ENCODE measurements at places on chromosomes 11 and 22.

GRCh38 chr11:115652094-115652493 lies 147.9 kb upstream of the CADM1 start:
- DNase-seq: no peak

GRCh38 chr11:120410622-120411380 lies 74.6 kb downstream of the ARHGEF12 start:
- DNase-seq: no peak

- no peak for DNase-seq
Measured at GRCh38 chr11:122715548-122716440, 60.3 kb downstream of the UBASH3B start.

GRCh38 chr11:7905961-7906429 lies 25.1 kb downstream of the OR10A6 start:
- no peak for DNase-seq

DNA sequence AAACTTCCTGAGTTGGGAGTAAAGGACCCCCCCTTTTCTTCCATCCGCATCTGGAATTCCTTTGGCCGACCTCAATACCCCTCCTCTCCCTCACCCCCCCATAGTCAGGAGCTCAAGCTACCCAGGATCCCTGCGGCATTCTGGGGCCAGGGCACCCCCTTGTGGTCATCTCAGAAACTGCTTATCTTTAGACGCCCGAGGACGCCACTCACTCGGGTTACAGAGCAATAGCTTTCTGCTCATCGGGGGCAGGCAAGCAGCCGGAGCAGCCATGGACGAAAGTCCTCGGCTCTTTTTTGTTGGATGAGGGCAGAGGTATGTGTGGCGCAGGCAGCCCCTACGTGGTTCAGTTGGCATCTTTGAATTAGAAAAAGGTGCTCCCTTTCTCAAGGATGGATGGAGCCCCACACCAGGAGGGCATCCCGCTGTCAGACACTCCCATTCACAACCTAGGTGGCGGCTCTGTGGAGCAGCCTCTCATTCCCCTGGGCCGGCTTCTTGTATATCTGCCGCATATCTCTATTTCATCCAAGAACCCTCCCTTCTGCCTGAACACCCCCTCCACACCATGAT lies 2.3 kb downstream of the C1QTNF5 start:
- DNase-seq: peak; percentile 79

DNA sequence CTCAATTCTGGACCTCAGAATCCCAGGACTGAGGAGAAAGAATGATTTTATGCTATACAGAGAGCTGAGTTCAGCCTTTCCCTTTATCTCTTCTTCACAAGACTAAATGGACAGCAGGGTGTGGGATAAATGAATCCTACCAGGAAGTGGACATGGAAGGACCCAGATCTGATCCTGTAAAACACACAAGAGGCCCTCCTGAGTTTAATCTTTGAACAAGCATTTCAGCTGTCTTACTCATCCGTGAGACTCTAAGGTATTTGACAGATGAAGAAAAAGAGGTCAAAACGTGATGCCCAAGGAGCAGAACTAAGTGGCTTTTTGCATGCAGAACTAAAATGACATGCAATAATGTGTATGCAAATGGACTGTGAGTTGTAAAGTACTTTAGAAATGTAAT lies 511.3 kb downstream of the DLG2 start:
- peak; percentile 9 for DNase-seq

DNA sequence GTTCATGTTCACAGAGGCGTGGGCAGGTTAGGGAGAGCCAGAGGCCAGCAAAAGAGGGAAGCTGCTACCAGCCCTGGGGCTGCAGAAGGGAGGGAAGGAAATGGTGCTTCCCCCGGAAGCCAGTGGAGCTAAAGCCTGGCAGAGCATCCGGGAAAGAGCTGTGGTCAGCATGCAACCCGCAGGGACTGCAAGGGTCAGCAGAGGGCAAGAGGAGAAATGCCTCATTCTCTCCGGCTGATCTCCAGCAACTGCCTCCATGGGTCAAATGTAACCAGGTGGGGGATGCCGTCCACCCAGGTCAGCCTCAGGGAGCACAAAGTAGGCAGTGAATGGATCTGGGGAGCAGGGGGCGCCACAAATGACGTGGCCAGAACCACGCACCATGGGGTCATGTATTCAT lies 36.9 kb upstream of the PRR5 start:
- no peak for DNase-seq

DNA sequence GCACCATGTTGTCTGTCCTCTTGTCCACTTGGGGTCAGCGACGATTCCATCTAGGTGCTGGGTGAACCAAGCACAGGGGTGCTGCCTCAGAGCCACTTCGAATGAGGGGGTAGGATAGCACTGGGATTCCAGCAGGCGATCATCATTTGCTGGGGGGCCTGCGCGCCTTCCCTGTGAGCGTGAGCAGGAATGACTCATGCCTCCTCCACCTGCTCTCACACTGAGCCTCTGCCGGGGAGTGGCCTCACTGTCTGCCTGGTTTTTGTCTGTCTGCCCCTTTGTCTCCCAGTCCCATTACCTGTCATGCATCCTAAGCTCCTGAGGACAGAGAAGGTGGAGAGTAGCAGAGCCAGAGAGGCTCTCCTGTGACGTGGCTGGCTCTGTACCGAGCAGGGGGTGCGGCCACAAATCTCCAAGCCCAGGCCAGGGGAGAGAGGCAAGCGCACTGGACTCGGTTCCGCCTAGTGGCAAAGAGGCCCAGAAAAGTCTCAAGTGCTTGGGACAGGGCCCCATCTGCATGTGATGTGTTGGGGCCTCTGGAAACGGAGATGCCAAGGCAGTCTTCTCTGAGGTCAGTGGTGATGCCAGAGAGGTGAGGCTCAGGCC lies 30.8 kb downstream of the RSPH14 start:
- DNase-seq: peak; percentile 86

DNA sequence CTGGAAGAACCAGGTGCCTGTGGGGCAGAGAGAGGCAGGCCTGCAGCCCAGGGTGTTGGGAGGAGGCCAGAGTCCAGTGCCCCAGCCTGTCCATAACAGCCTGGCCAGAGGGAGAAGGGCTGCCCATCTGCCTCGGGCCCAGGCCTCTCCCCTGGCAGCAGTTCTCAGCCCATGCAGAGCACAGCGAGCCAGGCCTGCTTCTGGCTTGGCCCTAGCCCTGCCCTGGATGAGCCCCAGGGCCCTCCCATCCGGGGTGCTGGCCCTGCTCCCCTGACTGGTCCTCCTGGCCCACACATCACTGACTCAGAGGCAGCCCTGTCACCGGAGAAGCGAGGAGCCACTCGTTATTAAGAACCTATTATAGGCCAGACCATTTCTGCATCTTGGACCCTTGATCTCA lies 19.7 kb upstream of the MYRF start:
- no peak for DNase-seq

- DNase-seq: peak; percentile 51
Measured at GRCh38 chr22:36417281-36417686, 29.5 kb upstream of the MYH9 start.

DNA sequence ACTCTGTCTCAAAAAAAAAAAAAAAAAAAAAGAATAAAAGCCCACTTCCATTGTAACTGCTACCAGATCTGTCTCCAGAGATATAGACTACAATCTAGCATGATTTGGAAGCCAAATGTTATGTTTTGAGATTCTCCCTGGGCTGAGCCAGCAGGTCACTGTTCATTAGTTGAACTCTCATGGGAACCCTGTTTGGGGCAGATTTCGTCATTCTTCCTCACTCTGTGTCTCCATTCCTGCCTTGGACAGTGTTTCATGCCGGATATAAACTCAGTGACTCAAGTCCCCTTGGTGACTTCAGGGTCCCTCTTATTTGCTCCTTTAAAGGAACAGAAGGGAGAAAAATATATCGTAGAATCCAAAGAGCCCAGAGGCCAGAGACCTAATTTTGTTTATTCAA lies 378.1 kb downstream of the LARGE1 start:
- DNase-seq: no peak

GRCh38 chr11:3073029-3073435 lies 15.8 kb upstream of the CARS1 start:
- DNase-seq: no peak

- no peak for DNase-seq
Measured at GRCh38 chr11:44005956-44006355, 41.8 kb upstream of the ACCSL start.

DNA sequence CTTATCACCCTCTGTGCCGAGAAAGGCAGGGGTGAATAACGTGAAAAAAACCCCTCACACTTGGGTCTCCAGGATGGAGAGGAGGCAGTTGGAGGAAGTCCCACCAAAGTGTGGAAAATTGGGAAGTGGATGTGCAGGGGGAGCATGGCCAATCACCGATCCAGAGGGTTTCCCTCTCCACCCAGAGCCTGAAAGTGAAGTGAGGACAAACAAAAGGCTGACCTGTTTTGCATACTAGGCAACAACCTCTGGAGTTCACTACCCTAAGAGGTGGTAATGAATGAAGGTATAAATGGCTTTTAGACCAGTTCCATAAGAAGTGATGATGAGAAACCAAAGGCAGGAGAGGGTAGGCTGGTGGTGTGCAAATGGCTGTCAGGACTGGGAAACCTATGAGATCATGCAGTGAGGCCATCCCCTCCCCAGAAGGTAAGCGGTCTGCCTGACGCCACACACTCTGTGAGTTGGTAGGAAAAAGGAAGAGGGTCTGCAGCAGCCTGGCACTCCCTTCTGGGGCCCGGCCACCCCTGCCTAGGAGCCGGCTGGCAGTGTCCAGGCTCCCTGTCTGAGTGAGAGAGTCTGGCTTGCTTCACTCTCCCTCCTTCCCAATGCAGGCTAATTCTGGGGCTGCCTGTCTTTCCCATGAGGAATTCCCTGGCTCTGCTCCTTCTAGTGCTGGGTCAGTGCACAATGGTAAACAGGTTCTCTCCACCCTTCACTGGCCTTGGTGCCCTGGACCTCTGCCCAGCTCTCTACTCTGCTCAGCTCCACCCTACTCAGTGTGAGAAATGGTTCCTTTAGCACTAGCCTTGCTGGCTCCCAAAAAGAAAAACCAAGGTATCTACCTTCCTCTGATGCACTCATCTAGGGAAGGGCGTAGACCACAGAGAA lies 15.6 kb downstream of the TBC1D10A start:
- DNase-seq: no peak

- DNase-seq: peak; percentile 55
Measured at GRCh38 chr11:134139873-134140331, 71.0 kb downstream of the JAM3 start.

GRCh38 chr11:72012897-72013721 lies 14.4 kb downstream of the IL18BP start:
- DNase-seq: no peak

GRCh38 chr22:20204806-20205205 lies 54.0 kb upstream of the CCDC188 start:
- DNase-seq: no peak

- peak; percentile 75 for DNase-seq
Measured at GRCh38 chr22:24444729-24445466, 17.5 kb downstream of the ADORA2A start.

DNA sequence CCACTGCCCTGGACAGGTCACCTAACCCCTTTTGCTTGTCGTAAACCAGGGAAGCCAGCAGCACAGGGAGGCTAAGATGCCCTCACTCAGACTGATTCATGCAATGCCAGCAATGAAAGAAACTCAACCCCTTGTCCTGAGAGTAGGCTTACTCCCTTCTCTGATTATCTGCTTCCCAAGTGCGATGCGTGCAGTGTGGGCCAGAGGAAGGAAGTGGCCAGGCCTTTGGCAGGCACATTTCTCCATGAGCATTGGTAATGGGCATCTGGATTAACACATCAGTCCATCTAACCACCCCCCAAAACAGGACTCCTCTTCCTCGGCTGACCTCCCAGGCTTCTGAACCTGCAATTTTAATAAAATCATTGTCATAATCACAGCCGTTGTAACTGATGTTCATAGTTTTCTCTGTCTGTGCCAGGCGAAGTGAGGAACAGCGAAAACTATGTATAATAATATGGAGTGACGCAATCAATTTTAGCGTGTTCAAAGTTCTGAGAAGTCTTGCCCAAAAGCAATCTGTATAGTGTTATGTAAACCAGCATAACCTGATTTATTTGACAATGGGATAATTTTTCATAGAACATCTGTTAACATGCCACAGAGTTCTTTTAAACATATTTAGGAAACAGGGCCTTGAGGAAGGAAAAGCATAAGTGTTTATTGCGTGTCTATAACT lies 33.9 kb downstream of the TST start:
- no peak for DNase-seq

- no peak for DNase-seq
Measured at GRCh38 chr11:43278193-43278956, 33.4 kb upstream of the API5 start.

DNA sequence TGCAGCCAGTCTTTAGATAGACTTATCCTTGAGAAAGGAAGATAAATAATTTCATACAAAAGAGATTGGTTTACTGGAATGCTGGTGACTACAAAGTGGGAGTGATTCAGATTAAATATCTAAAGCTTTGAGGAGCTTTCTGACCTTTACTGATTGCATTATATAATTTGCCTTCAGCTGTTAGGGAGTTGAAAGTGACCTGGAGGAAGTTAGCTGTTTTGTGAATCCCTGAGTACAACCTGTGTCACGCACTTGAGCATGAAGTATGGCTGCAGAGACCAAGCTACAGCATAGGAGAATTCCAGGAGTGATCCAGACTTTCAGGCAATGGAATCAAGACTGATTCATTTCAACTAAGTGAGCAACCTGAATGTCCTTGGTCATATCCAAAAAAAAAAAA lies 1848.3 kb upstream of the RAG2 start:
- DNase-seq: no peak

DNA sequence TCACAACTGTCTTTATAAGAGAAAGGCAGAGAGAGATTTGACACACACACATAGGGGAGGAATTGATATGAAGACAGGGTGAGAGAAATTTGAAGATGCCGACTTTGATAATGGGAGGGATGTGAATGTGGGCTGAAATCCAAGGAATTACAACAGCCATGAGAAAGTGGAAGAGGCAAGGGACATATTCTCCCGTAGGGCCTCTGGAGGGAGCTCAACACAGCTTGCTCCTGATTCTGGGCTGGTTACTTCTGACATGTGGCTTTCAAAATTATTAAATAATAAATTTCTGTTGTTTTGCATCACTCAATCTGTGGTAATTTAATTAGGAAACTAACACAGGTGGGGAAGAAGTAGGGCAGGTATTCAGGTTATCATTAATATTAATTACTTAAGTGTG lies 282.9 kb downstream of the LUZP2 start:
- no peak for DNase-seq

GRCh38 chr22:26267856-26268255 lies 98.6 kb downstream of the SEZ6L start:
- DNase-seq: no peak

DNA sequence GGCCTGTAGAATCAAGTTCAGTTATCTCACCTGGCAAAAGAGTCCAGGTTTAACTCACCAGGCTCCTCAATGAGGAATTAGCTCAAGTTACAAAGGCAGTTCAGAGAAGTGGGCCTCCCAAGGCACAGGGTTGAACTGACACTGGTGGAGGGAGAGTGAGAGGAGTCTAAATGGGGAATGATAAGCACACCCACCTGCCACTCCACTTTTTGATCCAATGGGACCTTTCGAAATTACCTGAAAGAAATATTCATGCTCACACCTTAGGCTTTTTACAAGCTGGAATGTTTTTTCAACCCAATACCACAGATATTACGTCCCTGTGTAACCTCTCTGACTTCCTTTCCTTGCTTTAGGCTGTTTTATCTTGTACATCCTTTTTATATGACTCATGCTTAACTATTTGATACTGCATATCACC lies 642.7 kb upstream of the TENM4 start:
- DNase-seq: no peak

GRCh38 chr11:119493712-119494111 lies 70.7 kb upstream of the THY1 start:
- DNase-seq: peak; percentile 57

Measured in SJCRH30 (cell line).